ENCODE measurements at places on chromosomes 5 and 9.

DNA sequence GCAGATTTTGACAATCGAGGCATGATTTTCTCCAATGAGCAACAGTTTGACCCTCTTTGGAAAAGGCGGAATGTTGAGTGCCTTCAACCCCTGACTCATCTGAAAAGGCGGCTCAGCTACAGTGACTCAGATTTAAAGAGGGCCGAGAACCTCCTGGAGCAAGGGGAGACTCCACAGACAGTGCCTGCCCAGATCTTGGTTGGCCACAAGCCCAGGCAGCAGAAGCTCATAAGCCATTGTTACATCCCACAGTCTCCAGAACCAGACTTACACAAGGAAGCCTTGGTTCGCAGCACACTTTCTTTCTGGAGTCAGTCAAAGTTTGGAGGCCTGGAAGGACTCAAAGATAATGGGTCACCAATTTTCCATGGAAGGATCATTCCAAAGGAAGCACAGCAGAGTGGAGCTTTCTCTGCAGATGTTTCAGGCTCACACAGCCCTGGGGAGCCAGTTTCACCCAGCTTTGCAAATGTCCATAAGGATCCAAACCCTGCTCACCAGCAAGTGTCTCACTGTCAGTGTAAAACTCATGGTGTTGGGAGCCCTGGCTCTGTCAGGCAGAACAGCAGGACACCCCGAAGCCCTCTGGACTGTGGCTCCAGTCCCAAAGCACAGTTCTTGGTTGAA is 13.6 kb downstream of the PTPDC1 start:
- DNase-seq = peak; percentile 92

GRCh38 chr9:129665389-129665775 is at the start of gene PRRX2:
Gene PRRX2 (plus strand): TSS chr9:129665647. CDS start chr9:129665868, 221 bp downstream.
- DNase-seq = peak; percentile 87

DNA sequence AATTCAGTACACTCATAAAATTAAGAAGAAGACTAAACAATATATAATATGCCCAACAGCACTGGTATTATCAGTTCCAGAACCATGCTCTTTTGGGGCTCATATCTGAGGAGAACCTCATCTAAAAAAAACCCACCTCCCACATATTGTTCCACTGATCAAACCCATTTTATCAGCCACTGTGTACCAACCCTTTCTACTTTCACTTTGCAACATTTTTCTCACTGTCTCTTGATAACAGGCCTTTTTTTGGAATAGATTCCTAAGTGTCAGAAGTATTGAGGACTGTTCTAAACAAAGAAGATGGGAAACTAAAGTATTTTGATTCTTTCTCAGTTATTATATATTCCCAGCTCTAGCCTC is 173.2 kb downstream of the GABRB2 start:
- DNase-seq = no peak

DNA sequence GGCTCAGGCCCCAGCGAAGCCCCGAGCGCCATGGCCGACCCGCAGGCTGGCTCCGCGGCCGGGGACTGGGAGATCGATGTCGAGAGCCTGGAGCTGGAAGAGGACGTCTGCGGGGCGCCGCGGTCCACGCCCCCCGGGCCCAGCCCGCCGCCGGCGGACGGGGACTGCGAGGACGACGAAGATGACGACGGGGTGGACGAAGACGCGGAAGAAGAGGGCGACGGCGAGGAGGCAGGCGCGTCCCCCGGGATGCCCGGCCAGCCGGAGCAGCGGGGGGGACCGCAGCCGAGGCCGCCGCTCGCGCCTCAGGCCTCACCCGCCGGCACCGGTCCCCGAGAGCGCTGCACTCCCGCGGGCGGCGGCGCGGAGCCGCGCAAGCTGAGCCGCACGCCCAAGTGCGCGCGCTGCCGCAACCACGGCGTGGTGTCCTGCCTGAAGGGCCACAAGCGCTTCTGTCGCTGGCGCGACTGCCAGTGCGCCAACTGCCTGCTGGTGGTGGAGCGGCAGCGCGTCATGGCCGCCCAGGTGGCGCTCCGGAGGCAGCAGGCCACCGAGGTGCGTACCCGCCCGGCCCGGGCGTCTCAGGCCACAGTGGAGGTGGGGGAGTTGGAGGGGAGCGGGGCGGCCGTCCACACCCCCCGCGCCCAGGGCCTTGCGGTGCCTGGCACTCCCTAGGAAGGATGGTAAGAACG is 1.6 kb downstream of the DMRT2 start:
- peak; percentile 15 for DNase-seq

DNA sequence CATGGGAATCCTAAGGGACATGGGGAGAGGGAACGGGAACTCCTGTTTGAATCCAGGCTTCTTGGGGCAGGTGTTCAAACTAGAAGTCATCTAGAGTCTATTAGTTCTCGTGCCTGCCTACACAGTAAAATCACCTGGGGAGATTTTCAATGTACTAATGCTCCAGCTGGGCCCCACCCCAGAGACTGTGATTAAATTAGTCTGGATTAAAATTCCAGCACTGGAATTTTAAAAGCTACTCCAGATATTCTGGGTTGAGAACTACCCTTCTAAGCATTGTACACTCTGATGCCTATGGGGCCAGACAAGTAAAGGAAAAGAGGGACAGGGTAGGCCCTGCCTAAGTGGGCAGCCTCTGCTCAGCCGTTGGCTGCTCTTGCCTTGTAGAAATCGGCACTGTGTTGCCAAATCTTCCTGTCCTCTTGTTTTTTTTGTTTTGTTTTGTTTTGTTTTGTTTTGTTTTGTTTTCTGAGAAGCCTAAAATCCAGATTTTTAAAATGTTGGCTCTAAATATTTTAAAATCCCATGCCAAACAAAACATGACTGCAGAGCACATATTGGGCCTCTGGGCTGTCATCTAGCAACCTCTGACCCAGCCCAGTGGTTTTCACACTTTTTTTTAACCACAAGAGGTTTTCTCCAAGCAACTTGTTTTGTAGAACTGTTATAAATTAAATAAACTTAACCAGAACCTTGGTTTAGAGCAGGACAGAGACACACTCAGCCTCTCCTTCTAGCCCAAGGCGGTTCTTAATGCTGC is 29.0 kb downstream of the ADRB2 start:
- no peak for DNase-seq

DNA sequence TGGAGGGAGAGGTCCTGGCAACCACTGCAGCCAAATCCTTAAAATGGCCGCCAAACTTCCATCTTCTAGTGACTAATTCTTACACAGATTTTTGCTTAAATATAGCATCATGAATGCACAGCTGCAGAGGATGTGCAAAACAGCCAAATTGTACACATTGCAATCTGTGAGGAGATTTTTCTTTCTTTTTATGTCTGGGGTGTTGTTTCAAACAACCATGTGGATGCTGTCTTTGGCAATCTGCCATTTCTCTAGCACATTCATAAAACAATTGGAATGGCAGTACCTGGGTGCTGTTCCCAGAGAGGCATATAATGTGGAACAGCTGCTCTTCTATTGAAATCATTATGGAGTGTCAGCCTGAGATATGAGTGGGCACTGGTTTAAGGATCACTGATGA is 1082.9 kb upstream of the SEMA6A start:
- no peak for DNase-seq

- no peak for DNase-seq
Observed at GRCh38 chr5:64165160-64165499, 513 bp upstream of the RNF180 start.

Measured in AG08395 (cell line).